ENCODE measurements at places on chromosomes 3 and 15.
A peak's percentile ranks its signal among the peaks of the same experiment; 100 is the strongest.

GRCh38 chr3:185561958-185562357 is 9.6 kb upstream of the LIPH start:
- DNase-seq, result no peak

- no peak for DNase-seq
Observed at GRCh38 chr3:162096874-162097273, 600.3 kb downstream of the OTOL1 start.

DNA sequence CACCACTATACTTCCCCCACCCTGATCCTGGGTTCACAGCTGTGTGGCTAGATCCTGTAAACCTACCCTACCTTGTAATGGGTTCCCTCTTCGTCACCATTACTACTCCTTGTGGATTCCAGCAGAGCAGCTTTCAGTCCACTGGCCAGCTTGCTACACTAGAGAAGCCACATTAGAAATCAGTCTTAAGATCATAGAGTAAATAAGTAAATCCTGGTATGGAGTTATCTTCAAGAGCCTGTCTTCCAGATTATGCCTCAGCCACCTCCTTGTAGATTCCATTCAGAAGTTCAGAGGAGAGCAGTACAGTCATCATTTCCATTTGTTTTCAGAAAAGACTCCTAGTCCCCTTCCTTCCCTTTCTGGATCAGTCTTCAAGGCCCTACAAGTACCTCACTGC is 123.7 kb downstream of the ALDH1A2 start:
- no peak for DNase-seq

DNA sequence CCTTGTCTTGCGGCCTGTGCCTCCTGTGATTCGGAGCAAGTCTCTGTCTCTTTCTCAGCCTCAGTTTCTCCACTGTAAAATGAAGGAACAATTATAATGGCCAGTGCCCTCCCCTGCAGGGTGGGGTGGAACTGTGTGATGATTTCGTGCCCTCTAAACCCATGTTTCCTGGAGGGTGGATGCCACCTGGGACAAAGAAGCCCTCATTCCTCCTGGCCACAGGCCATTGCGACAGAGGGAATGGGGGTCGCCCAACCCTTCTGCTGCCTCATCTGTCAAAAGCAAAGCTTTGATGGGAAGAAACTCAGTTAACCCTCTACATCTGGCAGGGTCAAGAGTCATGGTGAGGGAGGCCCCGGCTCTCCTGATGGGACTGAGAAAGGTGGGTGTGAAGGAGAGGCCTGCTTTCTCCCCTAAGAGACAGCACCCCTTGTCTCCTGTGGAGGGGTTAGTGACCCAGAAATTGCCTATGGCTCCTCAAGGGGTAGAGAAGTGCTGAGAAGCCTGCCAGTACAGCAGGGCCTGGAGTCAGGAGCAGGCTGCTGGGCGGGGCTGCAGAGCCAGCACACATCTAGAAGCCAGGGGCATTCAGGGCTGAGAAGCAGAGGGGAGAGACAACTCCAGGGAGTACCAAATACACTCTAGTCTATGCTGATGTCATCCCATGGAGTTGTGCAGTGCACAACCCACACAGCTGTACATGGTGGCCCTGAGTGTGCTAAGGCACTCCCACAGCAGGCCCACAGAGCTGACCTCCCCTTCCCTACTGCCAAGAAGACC is 61.0 kb downstream of the PLXNA1 start:
- DNase-seq, result no peak

DNA sequence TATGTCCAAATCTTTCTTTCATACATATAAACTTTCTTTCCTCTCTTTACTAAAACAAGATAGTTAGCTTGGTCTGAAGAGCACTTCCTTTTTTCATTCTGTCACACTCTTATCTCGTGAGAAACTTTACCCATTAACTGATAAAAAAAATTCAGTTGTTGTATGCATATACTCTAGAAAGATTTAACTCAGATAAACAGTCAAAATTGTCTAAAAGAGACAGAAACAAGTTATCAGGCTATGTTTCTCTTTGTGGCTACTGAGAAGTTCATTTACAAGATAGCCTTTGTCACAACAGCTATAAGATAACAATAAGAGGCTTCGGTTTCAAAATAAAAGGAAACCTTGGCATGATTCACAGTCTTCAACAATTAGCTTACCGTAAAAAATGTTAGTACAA is 235.7 kb upstream of the ATP10A start:
- DNase-seq, result no peak

DNA sequence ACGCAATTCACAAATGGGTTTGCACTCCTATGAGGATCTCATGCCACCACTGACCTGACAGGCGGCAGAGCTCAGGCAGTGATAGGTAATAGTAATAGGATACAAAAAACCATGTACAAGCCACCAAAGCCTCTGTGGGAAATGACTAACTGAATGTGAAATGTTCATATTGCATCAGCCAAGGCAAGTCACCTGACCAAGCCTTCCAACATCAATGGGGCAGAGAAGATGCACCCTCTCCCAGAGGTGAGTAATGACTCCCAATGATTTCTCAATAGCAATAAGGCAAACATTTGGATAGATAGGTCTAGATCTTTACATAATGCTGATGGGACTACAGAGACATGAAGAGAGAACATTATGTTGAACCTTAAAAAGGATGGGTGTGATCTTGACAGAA is 14.9 kb downstream of the CNTN3 start:
- no peak for DNase-seq

GRCh38 chr3:115652738-115653137 is 29.4 kb downstream of the GAP43 start:
- DNase-seq, result no peak

GRCh38 chr15:101611580-101612299 is 40.4 kb downstream of the TM2D3 start:
- no peak for DNase-seq

GRCh38 chr3:123385981-123386380 is 62.9 kb downstream of the ADCY5 start:
- no peak for DNase-seq

- DNase-seq, result no peak
Observed at GRCh38 chr3:49611719-49612118, 57.4 kb downstream of the BSN start.

- DNase-seq, result no peak
Observed at GRCh38 chr15:77819851-77820728, 187.4 kb upstream of the LINGO1 start.

GRCh38 chr3:146035366-146035765 is 125.6 kb downstream of the PLOD2 start:
- DNase-seq, result no peak

- DNase-seq, result peak; percentile 92
Observed at GRCh38 chr15:66386204-66387123, at the start of gene MAP2K1. Gene MAP2K1 (plus strand): TSS chr15:66386912. CDS start chr15:66387348, 436 bp downstream.

DNA sequence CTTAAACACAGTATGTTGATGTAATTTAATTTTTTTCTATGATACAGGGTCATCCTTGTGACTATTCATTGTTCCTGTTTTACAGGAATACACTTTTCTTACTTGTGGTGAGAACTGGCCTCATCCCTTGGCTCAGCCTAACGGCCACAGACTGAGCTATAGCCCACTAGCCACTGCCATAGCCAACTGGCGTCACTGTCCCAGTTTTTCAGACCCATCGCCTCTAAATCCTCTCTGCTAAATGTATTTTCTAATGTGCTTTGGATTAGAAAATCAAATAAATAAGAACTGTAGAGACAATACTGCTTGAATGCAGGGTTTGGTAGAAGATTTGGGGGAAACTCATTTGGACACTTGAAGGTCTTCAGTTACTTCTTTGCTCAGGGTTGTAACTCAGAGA is 113.1 kb downstream of the TIGIT start:
- DNase-seq, result no peak

DNA sequence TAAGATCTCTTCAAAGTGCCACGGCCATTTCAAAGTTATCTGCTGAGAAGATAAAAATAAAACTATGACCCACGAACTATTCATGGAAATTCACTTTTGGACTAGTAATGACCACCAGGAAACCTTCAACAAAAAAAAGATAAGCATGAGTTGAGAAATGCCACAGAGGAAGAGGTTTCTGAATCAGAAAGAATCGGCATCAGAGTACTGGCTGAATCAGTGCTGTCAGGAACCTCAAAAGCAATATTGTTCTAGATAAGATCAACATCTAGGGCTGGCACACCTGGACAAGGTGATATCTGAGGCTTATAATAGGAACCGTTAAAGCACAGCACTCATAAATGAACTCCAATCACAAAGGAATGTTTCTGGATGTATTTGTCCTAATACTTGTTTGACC is 72.7 kb downstream of the PEAK1 start:
- DNase-seq, result peak; percentile 16
